ENCODE measurements at places on chromosomes 4 and X. TPM values are rescaled to one million over a fixed set of nuclear protein-coding genes. Genes with fewer than 3 reads are reported as not detected.

- peak; percentile 44 for DNase-seq
These were observed 25.8 kb upstream of the VEGFC start for GRCh38 chr4:176818531-176818930.

- DNase-seq: no peak
These were observed 46.9 kb downstream of the HSPA4L start for GRCh38 chr4:127829014-127829413.

- DNase-seq: no peak
These were observed 127.3 kb downstream of the PHKA2 start for GRCh38 chrX:18856645-18856997.

DNA sequence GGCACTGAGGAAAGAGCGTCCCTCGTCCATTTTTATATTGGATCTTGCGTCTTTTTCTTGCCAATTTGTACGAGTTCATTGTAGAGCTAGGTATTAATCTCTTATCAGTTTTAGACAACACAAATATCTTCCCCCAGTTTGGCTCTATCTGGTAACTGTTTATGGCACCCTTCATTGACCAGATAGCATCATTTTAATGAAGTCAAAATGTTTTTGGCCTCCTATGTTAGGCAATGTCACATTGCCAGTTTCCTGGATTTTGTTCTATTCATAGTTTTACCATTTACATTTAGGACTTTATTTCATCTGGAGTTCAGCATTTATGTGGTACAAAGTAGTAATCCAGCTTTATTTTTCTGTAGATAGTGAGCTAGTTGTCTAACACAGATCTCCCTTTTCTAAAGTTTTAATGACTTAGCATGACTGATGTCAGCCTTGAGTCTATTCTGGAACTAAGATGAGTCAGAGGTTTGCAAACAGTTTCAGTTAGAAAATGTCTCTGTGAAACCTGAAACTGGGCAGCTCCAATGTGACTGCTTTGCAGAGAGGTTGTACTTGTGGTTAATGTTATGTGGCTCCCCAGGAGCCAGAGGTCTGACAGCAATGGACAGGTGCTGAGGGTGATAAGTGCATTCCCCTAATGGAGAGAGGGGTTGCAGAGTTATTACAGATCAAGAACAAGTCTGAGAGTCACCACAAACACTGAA, 5.3 kb upstream of the STBD1 start:
- DNase-seq: peak; percentile 81

Gene GPM6B
- 1.8 TPM for total RNA-seq

Gene PFKFB1
- total RNA-seq: 0.20 TPM
